ENCODE measurements at places on chromosomes 4 and X. TPM values are rescaled to one million over a fixed set of nuclear protein-coding genes. Genes with fewer than 3 reads are reported as not detected.

POU4F2 gene
- total RNA-seq: not detected

SLIT2 gene
- total RNA-seq: 55.6 TPM

DNA sequence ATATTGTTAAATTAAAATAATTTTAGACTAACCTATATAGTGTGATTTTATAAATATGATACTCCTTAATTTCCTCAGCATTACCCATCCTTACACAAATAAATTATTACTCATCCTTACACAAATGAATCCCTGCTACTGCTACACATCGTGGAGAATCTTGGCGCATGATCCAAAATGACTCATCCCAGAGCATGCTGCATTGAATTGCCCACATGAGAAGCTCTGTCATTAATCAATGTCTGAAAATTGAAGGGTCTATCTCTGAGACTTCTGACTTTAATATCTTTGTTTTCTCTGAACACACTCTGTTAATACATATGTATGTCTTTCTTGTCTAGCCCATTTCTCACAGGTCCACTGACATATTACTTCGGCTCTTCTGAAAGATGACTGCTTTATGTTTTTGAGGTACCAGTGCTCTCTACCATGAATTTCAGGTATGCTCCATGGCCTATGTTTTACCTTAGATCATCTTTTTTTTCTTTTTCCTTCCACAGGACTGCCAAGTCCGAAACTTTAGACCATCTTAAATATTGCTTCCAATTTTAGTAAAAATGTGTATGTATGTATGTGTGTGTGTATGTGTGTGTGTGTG, 15.7 kb upstream of the DUSP21 start:
- no peak for DNase-seq

LINC00632 gene
- total RNA-seq: 266 TPM

DNA sequence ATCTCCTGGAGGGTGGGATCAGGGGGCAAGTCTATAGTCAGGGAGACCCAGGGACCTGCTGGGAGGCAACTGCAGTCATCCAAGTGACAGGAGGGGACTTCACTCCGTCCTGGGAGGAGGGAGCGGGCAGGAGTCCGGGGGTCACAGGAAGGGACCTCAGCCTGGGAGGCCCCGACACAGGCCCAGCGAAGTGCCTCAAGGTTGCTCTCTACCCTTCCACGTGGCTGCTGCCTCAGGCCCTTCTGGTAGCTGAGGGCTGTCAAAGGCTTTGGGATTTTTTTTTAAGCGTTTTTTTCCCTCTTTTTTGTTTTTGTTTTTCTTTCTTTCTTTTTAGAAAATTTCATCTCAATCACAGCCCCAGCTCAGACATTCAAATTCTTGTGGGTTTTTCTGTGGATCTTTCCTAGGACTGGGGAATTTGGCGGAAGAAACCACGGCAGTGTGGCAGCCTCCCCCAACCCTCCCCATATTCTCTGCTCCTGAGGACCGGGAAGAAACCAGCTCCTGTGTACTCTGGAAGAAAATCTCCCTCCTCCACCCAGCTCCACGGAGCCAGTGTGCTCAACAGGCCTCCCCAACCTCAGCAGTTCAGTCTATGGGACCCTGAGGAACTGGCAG, 1.4 kb upstream of the HAUS7 start:
- no peak for DNase-seq

DNA sequence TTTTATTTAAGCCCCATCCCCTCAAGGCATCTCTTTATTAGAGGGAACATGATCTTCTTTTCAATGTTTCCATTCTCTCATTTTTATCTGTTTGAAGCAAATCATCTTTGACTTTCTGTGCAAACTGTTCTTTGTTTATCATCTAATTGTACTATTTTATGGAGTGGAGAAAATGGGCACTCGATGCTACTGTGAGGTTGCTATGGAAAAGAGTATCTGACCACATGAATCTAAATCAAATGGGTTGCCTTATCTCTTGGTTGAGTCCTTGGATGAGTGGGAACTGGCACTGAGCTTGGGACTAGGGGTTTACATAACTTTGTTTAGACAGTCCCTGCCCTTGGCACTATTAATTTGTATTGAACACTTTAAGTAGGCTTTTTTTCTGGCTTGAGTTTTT, 9.1 kb downstream of the OCRL start:
- no peak for DNase-seq

GRCh38 chr4:81675791-81676393, 204.2 kb upstream of the RASGEF1B start:
- no peak for DNase-seq

OTC gene
- total RNA-seq: not detected

- no peak for DNase-seq
Observed at GRCh38 chrX:77426811-77427210, 20.4 kb upstream of the FGF16 start.

- DNase-seq: no peak
Observed at GRCh38 chr4:25892796-25893195, 21.2 kb upstream of the SMIM20 start.

GRCh38 chrX:11239230-11239629, 54.0 kb upstream of the AMELX start:
- DNase-seq: no peak

GRCh38 chr4:145035494-145036136, 62.4 kb downstream of the ANAPC10 start:
- no peak for DNase-seq

RHOXF2B gene
- not detected for total RNA-seq

- DNase-seq: no peak
Observed at GRCh38 chrX:15129412-15129811, 140.5 kb downstream of the ASB9 start.

All from osteocyte (in vitro differentiated cells).